ENCODE measurements at places on chromosomes 3 and 15.

DNA sequence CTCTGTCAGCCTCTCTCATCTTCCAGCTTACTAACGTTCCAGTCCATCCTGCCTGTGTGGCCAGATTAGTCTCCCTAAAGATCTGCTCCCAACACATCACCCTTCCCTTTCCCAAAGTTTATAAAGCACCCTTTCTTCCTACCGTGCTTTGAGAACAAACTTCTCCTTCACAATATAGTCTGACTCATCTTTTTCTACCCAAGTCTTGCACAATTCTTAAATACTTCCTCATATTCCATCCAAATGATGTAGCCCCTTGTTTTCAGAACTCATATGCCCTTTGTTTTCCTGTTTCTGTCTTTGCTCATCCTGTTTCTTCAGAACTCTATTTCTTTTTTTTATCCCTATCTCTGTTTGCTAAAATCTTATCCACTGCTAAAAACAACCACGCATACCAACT is 326.8 kb downstream of the MFSD1 start:
- DNase-seq: no peak

DNA sequence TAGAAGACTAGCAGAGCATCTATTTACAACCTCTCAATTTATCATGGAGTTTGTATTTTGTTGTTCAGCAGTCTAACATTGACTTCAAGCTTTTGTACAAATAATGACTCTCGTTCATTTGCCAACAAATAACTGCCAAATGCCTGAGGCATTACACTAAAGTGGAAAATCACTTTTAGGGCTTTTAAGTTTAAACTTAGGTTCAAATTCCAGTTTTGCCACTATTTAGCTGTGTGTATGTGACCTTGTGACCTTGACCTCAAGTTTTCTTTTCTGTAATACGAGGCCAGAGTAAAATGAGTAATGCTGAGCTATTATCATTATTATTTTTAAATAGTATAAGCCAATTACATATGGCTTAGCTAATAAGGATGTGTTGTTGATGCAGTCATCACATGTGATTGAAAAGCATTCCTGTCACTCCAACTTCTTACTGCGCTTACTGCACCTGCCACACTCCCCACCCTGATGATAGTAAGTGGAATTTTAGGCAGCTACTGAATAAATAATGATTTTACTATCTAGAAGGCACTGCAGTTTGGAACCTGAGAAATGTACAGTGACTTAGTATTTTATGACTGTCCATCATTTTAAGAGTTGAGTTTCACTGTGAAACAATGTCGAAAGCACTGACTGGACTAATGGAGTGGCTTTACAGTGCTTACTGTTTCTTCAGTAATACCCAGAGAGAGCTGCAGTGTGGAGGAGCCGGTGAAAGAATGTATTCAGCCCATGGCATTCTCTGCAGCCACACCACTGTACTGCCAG is 16.3 kb downstream of the ARL8B start:
- no peak for DNase-seq

GRCh38 chr3:38614091-38614490 is 35.4 kb downstream of the SCN5A start:
- no peak for DNase-seq

GRCh38 chr15:35603301-35603700 is 57.3 kb upstream of the DPH6 start:
- DNase-seq: no peak

DNA sequence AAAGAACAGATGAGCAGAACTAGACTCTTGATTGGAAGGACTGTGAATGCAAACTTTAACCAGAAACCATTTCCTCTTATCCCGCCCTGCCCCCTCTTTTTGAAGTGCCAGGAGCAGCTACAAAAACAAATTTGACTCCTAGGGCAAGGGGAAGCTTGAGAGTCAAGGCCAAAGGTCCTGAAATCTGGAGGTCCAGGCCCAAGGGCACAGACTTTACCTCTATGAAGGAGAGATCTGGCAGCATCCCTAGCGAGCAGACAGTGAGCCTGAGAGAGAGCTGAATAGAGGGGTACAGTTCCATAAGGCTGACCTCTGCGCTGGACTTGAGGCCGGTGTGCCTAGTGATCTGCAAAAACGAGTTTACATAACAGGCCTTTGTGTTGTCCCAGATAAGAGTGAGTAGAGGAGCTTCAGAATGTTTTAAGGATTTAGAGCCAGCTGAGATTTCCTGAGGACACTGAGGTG is 5.1 kb downstream of the RAB43 start:
- DNase-seq: no peak

GRCh38 chr3:46349484-46350261 is 4.2 kb upstream of the CCR2 start:
- DNase-seq: no peak

DNA sequence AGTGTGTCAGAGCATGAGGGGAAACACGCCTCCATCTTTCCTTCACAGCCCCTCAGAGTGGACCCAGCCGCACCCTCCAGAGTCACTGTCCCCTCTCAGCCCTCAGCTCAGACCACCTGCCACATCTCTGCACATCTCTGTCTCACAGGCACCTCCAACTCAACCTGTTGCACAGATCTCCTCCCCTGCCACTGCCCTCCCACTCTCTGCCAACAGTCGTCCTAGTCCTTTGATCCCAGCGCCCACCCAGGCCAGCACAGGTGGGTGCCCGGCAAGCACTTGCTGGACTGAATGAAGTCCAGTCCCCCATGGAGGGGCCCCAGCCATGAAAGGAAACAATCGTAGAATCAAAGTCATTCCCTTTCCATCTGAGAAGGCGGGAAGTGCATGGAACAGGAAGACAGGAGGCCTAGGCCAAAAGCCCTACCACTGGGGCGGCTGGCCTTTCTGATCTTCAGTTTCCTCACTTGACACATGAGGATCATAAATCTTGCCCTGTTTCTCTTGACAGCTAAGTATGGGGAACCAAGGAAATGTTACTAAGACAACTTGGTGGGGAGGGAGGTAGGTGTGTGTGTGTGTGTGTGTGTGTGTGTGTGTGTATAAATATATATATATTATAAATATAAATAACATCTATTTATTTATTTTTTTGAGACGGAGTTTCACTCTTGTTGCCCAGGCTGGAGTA is 28.1 kb downstream of the HCN4 start:
- DNase-seq: no peak

- no peak for DNase-seq
Measured at GRCh38 chr3:114566767-114567166, 272.9 kb downstream of the TIGIT start.

All from SJSA1 (cell line).